ENCODE measurements at places on chromosomes 16 and 17. TPM values are rescaled to one million over a fixed set of nuclear protein-coding genes. Genes with fewer than 3 reads are reported as not detected.

SLFN5 gene
- total RNA-seq = 5.7 TPM

EME1 gene
- 0.19 TPM for total RNA-seq

SLFN12L gene
- 0.66 TPM for total RNA-seq

SULT1A2 gene
- total RNA-seq = 1.5 TPM

EVI2B gene
- 2.2 TPM for total RNA-seq

EVPL gene
- 3.5 TPM for total RNA-seq

HERPUD1 gene
- 297 TPM for total RNA-seq

AIPL1 gene
- total RNA-seq = not detected

MYH13 gene
- not detected for total RNA-seq

CETP gene
- total RNA-seq = 0.21 TPM

SMIM5 gene
- total RNA-seq = 1.2 TPM

SLC6A2 gene
- 0.25 TPM for total RNA-seq

ZG16 gene
- total RNA-seq = 0.31 TPM

All from pancreas (tissue), 10 donors.